Activated T-cell treated with anti-CD3 and anti-CD28 coated beads for 24 hours (primary cell): ENCODE measurements at places on chromosomes 13 and 19.
A peak's percentile ranks its signal among the peaks of the same experiment; 100 is the strongest.

GRCh38 chr13:83829810-83830209 lies 52.5 kb downstream of the SLITRK1 start:
- no peak for DNase-seq

- DNase-seq = no peak
These were observed 20.6 kb upstream of the PLPP2 start for GRCh38 chr19:311813-312261.

DNA sequence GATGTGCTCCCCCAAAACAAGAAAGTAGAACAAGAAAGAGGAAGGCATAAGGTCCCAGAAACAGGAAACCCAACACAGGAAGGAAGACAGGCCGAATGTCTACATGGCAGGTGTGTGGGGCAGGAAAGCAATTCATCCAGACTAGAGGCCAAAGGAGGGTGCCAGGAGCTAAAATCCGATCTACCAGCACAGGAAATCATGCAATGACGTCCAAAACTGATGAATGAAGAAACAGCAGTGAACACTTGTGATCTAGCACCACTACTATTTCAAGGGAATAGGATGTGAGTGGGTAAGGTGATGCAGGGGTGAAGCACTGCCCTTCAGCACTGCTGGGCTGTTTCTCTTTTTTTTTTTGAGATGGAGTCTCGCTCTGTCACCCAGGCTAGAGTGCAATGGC lies 59.1 kb downstream of the DOCK9 start:
- DNase-seq = no peak

DNA sequence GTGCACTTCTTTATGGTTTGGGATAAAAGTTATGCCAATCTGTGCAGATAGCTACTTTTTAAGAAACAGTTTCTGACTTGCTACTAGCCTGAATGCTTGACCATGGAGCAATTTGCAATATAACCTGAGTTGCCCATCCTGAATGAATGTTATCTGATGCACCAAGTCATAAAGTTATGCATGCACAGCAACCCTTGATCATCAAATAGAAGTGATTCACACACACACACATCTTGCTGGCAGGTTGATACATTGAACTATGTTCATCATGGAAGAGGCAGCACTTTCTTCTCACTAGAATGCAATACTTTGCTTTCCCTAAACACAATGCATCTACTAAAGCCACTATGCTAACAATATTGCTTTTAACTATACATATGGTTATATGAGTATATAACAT lies 311.5 kb downstream of the RFC3 start:
- no peak for DNase-seq

DNA sequence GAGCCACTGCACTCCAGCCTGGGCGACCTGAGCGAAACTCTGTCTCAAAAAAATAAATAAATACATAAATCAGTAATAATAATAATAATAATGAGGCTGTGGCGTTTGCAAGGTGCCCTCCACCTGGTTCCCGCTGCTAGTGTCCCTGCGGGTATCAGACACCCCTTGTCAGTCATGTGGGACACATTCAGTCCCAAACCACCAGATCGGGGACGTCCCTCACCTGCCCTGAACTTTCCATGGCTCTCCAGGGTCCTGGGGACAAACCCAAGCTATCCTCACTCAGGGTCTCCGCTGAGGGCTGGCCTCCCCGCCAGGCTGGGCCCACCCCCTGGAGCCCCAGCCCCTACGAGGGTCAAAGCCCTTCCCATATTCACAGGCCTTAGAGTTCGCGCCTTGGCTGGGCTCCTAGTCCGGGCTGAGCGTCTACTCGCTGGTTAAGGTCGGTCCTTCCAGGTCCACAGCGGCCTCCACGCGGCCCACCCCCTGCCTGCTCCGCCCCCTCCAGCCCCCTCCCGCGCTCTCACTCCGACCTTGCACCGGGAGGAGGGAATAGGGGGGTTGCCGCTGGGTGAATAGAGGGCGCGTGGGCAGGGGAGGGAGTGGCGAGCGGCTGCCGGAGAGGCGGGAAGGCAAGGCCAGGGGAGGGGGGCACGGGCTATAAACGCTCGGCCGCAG lies 349 bp upstream of the KISS1R start:
- no peak for DNase-seq

GRCh38 chr13:27481766-27482165 lies 31.4 kb upstream of the MTIF3 start:
- DNase-seq = no peak

DNA sequence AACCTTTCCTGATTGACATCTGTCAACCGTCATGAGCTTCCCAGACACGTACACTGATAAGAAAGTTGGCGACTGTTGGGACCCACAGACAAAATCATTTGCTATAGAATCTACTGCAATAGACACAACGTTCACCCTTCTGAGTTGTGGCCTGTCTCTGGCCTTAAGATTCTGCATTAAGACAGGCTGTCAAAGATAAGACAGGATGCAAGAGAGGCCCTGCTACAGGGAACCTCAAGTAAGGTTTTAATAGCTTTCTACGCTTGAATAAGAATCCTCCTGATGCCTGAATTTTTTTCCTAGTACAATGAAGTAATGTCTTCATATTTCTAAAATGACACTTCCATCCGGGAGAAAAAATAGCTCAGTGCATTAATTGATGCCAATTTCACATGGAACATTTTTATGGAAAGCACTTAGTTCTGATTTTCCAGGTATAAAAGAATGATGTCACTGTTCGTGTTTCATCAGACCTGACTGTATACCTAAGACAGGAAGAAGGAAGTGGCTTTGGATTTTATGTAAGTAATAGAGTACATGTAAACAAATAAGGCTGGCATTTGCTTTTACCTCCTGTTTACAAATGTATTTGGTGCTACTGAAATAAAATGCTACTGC lies 275.2 kb upstream of the GPC6 start:
- DNase-seq = no peak

DNA sequence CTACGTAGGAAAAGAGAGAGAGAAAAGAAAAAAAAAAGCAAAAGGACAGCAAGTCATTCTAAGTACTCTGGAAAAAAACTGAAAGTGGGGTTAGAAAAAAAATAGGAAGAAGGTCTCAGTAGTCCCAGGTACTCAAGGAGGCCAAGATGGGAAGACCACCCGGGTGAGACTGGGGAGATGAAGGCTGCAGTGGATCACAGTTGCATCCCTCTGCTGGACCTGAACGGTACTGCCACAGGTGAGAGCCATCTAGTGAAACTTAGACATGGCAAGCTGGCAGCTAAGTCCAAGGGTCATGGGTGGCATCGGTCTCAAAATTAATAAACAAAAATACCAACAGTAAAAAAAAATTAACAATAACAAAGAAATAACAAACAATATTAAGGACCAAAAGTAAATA lies 41.0 kb upstream of the ZNF91 start:
- DNase-seq = no peak

DNA sequence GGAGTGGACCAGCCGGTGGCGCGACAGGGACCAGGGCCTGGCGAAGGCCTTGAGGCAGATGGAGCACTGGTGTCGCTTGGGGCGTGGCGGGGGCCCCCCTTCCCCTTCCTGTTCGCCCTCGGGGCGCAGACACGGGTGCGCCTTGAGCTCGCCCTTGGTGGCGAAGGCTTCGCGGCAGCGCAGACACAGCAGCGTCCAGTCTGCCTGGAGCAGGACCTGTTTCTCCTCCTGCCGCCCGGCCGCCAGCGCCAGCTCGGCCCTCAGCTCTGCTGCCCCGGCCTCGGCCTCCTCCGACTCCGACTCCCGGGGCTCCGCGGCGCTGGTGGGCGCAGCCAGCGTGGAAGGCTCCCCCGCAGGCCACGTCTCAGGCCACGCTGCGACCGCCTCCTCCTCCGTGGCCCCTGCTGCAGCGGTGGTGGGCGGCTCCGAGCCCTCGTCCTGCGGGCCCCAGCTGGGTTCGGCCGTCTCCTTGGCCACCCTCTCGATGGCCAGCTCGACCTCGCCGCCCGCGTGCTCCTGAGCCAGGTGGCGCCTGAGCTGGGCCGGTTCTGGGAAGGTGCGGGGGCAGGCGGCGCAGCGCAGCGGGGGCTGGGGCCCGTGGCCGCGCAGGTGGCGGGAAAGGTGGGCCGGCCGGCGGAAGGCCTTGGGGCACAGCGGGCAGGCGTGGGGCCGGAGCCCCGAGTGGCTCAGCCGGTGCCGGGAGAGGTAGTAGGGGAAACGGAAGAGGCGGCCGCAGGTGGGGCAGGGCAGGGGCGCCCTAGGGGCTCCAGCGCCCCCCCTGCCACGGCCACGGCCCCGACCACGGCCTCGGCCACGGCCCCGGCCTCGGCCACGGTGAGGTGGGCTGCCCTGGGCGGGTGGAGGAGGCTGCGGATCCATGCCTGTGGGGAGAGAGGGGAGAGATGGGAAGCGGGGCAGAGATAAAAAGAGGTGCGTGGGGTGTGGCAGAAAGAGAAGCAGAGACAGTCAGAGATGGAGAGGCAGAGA lies 1.6 kb downstream of the ZNF579 start:
- no peak for DNase-seq

DNA sequence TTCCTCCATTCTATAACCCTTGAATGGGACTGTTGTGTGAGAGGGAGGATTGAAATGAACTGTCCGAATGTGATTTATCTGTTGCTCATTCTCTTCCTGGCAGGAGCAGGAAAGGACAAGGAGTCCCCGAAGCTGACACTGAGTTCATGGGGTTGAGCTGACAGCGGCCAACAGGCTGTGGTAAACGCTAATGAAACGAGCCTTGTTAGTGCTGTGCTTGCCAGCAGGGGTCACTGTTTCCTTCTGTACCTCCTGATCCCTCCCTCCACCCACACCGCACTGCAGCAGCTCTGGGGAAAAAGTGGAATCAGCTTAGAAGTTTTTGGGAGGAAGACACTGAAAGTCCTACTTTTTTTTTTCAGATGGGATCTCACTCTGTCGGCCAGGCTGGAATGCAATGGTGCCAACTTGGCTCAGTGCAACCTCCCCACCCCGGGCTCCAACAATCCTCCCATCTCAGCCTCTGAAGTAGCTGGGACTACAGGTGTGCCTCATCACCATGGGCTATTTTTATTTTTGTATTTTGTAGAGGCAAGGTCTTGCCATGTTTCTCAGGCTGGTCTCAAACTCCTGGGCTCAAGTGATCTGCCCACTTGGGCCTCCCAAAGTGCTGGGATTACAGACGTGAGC lies 6.7 kb upstream of the ZNF761 start:
- DNase-seq = peak; percentile 58

DNA sequence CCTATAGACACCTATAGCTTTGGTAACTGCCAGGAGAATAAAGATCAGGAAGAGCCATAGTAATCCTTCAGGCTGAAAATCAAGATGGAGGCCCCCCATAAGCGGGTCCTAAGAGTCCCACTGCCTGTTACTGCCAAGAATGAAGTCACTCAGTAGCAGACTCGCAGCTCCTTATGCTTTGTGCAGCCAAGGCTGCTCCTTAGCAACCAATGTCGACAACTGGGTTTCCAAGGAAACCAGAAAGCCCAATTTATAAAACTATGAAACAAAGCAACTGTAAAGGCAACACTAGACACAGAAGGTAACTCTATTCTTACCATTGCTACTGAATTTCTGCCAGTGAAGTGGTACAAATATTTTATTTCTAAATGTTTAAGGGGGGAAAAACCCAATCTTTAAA lies 56.5 kb downstream of the DCLK1 start:
- DNase-seq = no peak

DNA sequence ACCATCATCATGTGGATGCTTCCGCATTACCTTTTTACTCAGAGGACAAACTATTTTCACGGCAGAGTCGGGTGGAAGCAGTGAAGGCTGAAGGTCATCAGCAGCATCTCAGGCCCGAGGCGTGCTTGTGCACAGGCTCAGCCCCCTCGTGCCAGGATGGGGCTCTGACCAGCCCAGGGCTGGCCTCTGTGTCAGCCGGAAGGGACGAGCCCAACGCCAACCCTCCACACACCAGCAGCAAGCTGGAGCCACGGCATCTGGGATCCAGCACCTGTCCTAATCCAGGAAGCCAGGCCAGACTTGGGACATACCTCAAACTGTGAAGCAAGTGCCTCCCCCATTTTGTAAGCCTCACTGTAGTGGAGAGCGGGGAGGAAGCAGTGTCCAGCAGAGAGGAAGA lies 11.1 kb downstream of the MICOS13 start:
- no peak for DNase-seq

GRCh38 chr13:58056426-58056825 lies 424.9 kb downstream of the PCDH17 start:
- no peak for DNase-seq

DNA sequence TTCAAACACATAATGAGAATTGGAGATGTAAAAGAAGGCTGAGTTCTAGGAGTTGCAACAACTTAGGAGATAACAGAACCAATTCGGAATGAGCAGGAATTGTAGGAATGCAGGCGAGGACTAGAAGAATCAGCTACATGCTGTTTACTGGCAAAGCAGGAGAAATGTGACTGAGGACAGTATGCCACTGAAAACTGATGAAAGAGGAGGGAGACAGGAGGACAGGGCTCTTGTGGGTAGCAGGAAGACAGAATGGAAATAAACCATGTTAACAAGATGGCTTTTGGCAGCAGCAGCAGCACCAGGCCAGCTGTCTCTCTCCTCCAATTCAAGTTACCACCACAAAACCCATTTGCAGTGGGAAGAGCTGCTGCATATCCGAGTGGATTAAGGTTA lies 91.0 kb upstream of the SLC15A1 start:
- no peak for DNase-seq

- DNase-seq = no peak
These were observed 20.3 kb downstream of the ALOX5AP start for GRCh38 chr13:30755678-30756077.

- DNase-seq = no peak
These were observed 49.9 kb downstream of the EDNRB start for GRCh38 chr13:77868717-77869116.

GRCh38 chr13:22000191-22000590 lies 329.3 kb downstream of the FGF9 start:
- no peak for DNase-seq

DNA sequence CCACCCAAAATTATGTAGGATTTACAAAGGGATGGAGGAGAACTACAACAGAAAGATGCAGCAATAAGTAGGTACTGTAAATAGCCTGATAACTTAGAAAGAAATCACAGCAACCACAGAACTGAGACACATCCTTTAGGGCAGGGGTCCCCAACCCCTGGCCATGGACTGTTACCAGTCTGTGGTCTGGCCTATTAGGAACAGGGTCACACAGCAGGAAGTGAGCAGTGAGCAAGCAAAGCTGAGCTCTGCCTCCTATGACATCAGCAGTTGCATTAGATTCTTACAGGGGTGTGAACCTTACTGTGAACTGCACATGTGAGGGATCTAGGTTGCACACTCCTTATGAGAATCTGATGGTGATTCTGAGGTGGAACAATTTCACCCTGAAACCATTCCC lies 997.6 kb downstream of the DIAPH3 start:
- no peak for DNase-seq

- no peak for DNase-seq
These were observed 34.7 kb downstream of the BRD4 start for GRCh38 chr19:15297416-15298224.

DNA sequence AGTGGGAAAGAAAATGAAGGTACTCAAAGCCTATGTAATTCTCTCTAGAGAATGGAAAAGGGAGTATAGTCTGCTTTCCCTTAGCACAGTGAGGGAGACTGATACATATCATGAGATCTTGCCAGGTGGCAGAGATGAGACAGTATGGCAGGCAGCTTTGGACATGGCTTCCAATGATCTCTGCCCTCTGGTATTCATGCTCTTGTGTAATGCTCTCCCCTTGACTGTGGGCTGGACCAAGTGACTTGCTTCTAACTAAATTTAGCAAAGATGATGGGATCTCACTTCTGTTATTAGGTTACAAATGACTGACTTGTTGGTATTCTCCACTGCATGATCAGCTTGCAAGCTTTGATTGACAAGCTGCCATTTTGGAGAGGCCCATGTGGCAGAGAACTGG lies 10.2 kb downstream of the ZNF132 start:
- DNase-seq = no peak

GRCh38 chr19:35115177-35115951 lies at the start of gene FXYD3:
TSS of gene FXYD3 (plus strand) at chr19:35115823. CDS start at chr19:35119377, 3,554 bp downstream.
- DNase-seq = no peak
